Ammon's horn (tissue), 1 donor: ENCODE measurements at places on chromosomes 2 and 18.

- no peak for DNase-seq
These were observed 162.0 kb downstream of the SLC4A3 start for GRCh38 chr2:219789476-219789875.

- no peak for DNase-seq
These were observed 1.6 kb upstream of the SLC66A2 start for GRCh38 chr18:79952996-79953559.

DNA sequence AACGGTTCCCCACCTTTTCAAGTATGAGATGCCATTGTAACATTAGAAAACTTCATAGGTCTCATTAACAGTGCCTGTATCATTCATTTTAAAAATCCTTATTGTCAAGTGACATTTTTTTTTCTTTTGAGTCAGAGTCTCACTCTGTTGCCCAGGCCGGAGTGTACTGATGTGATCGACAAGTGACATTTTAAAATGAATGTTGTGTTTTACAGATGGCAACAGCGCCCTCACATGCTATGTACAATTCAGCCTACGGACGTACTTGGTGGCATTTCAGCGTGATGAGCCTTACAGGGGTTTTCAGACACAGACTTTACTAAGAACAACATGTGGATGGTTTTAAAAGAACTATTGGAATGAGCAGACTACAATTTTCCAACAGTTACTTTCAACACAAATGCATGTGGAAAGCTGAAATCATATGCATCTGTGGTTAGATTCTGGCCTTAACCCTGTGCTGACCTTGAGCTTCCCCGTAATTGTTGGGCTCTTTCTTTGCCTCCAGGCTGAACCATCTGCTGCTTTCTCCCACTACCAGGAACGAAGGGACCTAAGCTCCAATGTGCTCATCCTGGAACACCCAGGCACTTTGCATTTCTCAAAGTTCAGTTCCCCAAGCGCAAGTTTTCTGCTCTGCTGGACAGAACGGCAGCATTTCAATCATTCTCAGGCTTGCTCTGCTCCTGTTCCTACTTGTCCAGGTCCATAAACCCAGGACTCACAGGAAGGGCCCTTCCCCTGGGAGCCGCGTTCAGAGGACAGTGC, 119.9 kb upstream of the NDUFV2 start:
- peak; percentile 49 for DNase-seq

DNA sequence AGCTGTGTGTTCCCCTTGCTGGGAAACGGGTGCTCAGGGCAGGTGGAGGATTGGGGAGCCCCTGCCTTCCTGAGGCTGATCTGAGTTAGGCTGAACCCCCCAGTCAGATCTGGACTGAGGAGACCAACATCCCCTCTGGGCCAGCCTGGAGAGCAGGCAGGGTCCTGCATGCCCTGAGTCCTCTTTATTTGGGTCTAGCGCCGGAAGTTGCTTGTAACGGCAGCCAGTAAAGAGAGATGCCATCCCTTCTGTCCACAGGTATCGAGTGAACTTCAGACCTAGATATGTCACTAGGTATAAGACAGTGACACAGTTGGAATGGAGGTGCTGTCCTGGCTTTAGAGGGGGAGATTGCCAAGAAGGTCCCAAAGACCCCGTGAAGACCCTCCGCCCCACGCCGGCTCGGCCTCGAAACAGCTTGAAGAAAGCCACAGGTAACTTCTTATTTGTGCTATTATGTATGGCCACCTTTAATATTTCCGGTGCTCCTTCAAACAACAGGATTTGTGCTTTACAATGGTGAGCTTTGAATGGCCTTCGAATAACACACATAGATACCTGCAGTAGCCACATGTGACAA, 38.0 kb downstream of the EMILIN2 start:
- DNase-seq: no peak

DNA sequence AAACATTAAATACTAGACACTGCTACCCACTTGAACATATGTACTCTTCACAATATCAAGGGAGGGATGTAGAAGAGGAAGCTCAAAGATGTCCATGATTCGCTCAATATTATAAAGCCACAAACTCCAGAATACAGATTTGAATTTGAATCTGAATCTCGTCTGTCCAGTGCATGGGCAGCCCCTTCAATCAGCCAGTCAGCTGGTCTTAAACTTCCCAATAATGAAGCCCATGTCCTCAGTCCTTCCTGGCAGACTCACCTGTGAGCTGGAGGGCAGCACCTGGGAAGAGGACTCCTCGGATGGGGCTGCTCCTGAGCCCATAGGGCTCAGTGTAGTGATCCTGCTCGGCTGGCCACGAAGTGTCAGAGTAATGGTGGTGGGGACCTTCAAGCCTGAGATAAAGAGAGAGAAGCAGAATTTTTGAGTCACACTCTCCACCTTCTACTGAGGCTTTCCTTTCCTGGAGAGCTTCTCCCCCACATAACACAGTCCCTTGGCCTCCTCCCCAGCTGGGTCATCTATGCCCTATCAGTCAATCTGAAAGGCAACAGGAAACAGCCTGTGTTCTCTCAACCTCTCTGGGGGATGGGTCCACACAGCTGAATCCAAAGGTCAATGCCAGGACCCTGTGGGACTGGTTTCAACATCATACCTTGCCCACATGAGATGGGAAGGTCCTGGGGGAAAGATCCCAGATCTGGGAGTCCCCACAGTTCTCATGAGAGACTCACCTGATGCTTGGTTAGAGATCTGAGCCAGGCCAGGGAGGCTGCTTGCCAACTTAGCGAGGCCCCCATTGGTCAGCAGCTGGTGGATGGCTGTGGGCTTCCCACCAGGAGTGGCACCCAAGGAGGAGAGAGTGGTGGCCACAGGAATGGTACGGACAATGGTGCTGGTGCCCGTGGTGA, 36.5 kb downstream of the KANSL3 start:
- no peak for DNase-seq

DNA sequence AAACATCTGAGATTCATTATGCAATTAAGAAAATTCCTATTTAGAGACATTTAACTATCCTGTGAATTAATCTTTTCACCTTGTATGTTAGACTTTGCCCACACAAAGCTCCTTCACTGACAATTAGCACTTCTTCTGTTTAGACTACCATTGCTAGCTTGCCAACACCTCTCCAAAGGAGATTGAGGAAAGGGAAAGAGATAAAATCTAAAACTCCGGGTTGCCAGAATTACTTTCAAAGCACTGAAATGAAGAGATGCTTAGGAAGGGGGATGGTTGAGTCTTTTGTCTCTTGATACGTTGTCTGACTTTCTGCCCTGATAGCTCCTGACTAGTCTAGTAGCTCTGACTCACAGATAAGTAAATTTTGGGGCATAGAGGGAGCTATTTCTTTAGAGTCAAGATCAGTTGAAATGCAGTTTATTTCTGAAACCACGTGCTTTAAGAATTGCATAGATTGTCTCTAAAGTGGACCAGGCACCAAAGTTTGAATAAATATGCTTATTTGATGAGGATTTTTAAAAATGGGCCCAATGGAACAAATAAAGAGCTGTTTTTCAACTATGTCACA, 74.1 kb upstream of the DSEL start:
- no peak for DNase-seq

DNA sequence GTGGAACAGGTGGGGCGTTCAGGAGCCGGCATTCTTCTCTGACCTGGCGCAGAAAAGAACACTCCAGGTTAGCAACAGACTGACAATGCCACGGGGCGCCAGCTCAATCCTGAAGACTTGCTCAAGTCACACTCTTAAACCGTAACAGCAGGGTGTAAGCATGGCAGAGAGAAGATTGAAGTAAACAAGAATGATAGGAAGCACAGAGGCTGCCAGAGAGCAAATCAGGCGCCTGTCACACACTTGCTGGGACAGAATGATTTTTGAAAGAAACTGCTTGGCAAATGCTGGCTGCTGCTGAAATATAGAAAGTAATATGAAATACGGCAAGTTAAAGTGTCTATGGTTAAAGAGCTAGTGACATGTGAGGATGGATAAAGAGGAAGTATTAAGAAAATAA, 80.5 kb downstream of the MEP1B start:
- no peak for DNase-seq

DNA sequence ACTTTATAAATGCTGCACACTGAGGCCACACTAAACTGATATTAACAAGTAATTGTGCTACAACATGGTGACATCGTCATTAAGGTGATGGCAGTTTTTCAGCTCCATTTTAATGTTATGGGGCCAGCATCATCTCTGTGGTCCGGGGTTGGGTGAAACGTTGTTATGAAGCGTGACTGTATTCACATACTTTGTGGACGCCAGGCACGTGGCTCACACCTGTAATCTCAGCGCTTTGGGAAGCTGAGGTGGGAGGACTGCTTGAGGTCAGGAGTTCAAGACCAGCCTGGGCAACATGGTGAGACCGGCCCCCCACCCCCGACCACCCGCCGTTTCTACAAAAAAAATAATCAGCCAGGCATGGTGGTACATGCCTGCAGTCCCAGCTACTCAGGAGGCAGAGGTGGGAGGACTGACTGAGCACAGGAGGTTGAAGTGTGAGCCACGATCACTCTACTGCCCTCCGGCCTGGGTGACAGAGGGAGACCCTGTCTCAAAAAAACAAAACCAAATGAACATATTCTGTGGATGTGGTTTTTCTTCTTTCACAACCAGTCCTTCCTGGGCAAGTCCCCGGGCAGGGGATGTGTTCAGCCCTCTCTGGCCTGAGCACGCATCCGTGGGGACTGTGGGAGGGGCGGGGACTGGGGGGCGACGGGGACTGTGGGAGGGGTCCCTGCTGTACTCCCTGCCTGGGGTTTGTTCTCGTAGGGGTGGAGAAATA, 12.9 kb upstream of the GAL3ST2 start:
- DNase-seq: no peak

DNA sequence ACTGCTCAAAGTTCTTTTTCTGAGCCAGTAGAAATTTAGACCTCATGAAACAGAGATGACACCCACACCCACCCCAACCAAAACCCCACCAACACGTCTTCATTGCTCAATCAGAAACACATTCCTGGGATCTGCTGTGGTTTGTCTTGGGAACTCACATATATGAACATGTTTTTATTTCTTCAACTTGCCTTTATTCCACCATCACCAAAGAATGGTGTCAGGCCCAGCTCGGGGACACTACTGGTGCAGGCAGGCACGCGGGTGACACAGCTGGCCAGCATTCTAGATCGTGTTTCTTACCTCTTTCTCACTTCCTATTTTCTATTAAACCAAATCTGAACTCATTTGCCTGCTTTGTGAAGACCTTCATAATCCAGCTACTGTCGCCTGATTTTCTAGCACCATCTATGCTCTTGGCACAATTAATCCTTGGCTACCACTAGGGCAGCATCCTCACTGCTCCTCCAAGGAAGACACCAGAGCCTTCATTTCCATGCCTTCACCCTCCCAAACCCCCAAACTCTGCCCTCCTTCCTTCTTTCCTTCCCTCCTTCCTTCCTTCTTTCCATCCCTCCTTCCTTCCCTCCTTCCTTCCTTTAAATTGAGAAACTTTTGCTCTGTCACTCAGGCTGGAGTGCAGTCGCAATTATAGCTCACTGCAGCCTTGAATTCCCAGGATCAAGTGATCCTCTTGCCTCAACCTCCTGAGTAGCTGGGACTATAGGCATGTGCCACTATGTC, 157.1 kb downstream of the BCL2 start:
- no peak for DNase-seq

DNA sequence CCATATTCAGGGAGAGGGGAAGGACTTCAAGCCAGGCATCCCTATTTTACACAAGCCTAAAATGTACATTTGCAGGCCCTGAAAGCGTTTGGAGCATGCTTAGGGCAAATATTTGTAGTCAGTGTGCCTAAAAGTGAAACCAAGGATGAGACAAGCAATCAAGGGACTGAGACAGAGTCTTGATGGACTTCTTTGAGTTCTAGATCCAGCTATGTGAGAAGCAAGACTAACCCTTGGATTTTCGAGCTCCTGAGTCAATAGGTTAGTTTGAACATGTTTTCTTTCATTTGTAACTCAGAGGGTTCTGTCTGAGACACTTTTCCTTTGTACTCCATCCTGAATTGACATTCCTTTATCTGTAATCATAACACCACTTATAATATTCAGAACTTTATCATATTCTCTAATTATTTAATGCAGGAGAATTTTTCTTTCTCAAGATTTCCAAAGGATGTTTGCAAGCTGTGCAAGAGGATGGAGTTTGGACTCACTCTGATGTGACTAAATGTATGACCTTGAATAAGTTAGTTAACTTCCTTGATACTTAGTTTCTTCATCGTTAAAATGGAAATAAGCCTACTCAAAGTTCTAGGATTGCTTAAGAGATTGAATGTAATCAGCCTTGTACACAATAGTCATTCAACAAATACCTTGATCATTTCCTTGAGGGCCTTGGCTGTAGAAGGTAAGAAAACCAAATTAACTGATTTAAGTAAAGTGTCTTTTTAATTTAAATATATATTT, 1237.8 kb upstream of the ZEB2 start:
- DNase-seq: no peak

- no peak for DNase-seq
These were observed 204.9 kb downstream of the ASB1 start for GRCh38 chr2:238631491-238632180.

DNA sequence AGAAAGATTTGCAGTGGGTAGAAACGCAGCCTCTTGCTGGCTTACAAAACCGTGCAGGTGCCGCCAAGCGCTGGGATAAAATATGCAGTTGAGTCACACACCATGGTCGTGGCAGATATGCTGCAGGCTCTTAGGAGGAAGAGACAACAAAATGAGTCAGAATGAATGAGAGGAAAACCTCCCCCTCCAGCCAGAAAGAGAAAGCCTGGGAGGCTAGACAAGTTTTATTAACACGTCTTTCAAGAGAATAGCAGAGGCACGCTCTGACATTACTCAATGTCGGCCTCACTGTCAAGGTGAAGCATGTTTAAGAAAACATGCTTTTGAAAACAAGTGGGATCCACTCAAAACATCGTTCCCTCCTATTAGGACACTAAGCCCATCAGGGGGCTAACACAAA, 37.1 kb upstream of the ZCCHC2 start:
- peak; percentile 31 for DNase-seq

DNA sequence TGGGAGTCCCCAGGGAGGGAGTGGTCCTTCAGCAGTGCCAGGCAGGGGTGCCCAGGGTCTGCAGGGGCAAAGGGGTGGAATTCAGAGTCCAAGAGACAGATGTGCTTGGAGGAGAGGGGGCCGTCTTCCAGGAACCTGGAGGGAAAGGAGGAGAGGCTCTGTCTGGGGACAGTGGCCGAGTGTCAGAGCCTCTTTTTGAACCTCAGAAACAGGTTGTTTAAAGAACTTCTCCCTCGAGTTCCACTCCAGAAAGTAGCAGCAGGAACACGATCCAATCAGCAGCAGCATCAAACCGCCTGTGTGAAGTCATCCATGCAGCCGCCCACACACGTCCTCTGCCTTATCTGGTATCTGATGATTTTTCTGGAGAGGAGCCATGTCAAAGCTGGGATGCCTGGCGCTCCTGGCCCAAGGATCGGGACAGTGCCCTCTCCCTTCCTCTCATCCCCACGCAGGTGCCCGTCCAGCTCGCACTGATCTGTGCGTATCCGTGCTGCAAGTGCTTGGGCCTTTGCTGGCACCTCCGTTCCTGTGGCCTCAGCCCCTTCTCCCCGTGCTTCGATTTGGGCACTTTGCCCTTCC, 205.1 kb downstream of the NDUFA10 start:
- peak; percentile 64 for DNase-seq
